Stimulated activated CD4-positive, alpha-beta T cell treated with anti-CD3 and anti-CD28 coated beads, Interleukin-15, amount 100 ng/mL, for 1 hour (primary cell): ENCODE measurements at places on chromosomes 4 and X.

GRCh38 chr4:17805580-17806155 is 4.9 kb downstream of the DCAF16 start:
- no peak for DNase-seq

- no peak for DNase-seq
Measured at GRCh38 chrX:750263-750662, 119.7 kb downstream of the SHOX start.

- DNase-seq: no peak
Measured at GRCh38 chr4:144223661-144224060, 83.1 kb upstream of the GYPA start.

GRCh38 chr4:156477636-156478035 is 494.0 kb downstream of the PDGFC start:
- DNase-seq: no peak

DNA sequence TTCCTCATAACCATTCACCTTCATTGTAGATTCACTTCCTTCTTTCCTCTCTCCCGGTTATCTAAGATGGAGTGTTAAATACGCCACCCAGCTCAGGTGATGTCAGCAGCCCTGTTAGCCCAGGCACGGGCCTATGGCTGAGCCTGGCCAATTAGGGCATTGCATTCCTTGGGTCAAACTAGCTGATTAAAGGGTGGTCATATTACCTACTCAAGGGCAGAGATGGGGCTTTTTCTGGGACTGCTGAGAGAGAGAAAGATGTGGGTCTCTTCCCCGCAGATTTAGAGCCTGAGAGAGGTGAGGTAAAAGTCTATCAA is 39.9 kb upstream of the AFAP1 start:
- DNase-seq: no peak

DNA sequence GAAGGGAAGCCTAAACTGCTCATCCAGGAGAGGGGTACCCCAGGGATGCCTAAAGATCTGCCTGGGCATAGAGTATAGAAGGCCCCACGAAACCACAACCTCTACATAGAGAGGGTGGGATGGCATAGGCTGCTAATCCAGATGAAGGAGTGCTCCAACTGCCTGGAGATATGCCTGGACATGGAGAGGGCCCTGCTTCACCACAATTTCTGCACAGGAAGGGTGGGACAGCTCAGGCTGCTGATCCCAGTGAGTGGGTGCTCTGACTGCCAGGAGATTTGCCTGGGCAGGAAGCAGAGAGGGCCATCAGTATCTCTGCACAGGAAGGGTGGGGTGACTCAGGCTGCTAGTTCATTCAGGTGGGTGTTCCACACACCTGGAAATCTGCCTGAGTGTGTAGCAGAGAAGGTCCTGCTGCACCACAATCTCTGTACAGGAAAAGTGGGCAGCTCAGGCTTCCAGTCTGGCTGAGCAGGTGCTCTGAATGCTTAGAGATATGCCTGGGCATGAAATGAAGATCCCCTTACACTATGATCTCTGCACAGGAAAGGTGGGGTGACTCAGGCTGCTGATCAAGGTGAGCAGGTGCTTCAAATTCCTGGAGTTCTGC is 61.1 kb downstream of the ZNF518B start:
- DNase-seq: no peak

DNA sequence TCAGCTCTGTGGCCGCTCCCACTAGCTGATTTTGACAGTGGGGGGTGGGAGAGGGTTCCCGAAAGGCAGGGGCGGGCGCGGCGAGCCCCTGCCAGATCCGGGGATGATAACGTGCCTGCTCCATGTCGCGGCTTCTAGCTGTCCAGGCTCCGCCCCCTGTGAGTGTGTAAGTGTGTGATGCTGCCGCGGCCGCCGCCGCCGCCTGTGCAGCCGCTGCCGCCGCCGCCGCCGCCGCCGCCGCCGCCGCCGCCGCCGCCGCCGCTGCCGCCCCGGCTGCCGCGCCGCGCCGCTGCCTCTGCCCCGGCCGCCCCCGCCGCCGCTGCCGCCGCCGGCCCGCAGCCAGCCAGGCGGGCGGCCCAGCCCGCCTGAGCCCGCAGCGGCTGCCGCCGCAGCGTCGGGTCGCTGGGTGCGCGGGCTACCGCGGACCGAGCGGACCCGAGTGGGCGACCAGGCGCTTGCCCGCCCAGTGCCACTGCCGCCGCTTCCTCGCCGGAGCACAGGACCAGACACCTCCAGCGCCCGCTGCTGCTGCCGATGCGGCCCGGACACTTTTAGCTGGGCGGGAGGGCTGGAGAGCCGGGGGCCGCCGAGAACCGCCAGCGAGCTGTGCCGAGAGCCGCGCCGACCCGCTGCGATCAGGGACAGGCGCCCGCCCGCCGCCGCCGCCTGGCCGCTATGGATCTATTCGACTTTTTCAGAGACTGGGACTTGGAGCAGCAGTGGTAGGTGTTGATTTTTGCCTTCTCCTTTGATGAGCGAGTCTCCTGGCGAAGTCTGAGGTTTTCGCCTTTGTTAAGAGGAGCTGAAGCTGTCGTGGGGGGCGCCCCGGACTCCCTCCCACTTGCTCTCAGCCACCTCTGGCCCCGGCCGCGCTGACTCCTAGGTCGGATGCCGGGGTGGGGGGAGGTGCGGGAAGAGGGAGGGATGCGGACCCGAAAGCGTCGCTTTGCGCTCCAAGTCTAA is at the start of gene AFF2:
Gene AFF2, plus strand, starts transcription at position 195 of the 963 bp plus-strand sequence. Its CDS starts 481 bp downstream, at position 676.
- DNase-seq: no peak

DNA sequence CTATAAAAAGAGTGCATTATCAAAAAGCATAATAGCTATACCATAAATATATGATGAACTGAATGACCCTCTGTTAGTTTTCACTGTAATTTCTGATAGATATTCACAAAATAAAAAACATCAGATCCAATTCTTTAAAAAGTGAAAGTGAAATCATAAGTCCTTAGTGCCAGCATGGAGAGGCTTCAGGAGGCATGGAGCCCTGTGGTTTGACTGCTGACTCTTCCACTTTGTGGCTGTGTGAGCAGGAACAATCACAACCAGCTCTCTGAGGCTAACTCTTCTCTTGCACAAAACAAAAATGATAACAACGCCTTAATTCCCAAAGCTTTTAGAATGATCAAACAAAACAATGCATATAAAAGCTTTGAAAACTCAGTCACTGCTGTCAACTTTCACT is 1143.9 kb downstream of the PDHA2 start:
- no peak for DNase-seq

- no peak for DNase-seq
Measured at GRCh38 chr4:152778656-152779512, 646 bp downstream of the TIGD4 start.

- DNase-seq: no peak
Measured at GRCh38 chrX:13029887-13030771, 14.3 kb downstream of the FAM9C start.

GRCh38 chr4:52716364-52717151 is 34.7 kb downstream of the ERVMER34-1 start:
- DNase-seq: no peak

- DNase-seq: no peak
Measured at GRCh38 chr4:112451831-112452230, 64.1 kb downstream of the NEUROG2 start.

GRCh38 chrX:69165087-69165651 is at the start of gene PJA1:
Gene PJA1 (minus strand): TSS chrX:69165453. CDS start chrX:69163073, 2,380 bp downstream.
- DNase-seq: peak; percentile 18

- no peak for DNase-seq
Measured at GRCh38 chr4:61273233-61273632, 73.1 kb downstream of the ADGRL3 start.

GRCh38 chr4:88003261-88003660 is 4.2 kb upstream of the PKD2 start:
- DNase-seq: no peak
